ENCODE measurements at places on chromosomes 2 and 18.

DNA sequence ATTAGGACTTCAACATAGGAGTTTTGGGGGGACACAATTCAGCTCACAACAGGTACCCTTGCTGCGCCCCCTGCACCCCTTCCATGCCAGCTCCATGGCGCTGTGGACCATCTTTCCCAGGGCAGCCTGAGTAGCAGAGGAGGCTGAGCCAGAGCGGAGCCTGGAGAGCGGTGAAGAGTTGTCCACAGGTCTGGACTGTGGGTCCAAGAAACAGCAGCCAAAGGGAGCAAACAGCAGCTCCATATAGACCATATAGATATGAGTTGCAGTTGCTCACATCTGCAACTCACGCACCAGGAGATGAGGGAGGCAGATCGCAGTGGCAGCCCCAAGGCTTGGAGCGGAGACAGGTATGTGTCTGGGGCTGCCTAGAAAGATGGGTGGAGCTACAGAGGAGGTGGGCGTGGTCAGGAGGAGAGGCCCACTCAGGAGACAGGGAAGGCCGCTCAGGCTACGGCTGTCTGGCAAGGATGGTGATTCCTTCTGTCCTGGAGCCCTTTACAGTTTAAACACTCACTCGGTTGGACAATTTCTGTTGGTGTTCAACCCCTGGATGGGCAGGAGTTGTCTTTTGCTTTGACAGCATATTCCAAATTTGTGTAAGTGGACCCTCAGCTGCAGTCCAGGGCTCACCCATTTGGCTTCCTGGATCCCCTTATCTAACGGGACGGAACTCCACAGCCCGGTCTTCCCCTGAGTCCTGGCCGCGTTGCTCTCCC, 155.1 kb downstream of the LPIN1 start:
- DNase-seq, result no peak

DNA sequence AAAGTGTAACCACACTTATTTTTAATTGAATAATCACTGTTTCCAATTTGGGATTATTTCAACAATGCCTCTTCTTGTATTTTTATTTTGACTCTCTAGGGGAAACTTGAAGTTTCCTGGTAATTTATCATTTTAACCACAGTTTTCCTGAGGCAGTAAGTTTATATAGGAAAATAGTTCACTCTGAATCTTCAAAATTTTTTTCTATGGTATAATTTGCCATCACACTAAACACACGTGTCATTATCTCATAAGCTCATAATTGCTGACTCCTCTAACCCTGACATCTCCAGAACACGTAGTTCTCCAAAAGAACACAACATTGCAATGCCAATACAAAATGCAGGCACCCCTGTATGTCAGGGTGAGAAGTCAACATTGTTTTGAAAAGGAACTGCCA, 102.2 kb upstream of the FZD7 start:
- DNase-seq, result no peak

DNA sequence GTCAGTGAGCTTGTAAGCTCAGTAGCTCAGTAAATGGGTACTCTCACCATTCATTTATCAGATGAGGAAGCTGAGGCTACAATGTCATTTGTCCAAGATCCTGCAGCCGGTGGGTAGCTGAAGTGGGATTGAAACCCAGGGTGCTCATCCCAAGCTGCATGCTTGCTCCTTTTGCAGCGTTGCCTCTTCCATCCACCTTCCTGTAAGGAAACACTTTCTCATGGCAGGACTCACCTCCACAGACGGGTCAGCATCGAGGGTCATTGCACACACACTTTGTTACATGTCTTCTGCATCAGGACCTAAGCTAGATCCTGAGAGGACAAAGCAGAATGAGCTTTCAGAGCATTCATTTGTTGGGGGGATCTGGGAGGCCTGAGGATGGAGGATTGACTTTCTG, 60.7 kb downstream of the ACOXL start:
- DNase-seq, result no peak

DNA sequence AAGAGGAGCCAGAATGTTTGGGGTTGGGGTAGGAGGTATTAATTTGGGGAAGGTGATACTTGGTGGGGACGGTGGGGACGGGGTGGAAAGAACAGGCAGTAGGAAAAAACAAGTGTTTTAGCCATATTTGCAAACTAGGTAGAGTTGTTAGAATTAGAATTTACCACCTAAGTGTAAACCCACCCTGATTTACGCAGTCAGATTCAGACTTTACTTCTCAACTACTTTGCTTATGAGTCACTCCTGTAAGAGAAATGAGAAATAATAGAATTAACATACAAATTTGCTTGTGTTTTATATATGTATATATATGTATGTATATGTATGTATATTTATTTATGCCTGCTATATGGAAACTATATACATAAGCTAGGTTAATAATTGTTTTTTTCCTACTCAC, 1168.2 kb upstream of the ZEB2 start:
- DNase-seq, result no peak

DNA sequence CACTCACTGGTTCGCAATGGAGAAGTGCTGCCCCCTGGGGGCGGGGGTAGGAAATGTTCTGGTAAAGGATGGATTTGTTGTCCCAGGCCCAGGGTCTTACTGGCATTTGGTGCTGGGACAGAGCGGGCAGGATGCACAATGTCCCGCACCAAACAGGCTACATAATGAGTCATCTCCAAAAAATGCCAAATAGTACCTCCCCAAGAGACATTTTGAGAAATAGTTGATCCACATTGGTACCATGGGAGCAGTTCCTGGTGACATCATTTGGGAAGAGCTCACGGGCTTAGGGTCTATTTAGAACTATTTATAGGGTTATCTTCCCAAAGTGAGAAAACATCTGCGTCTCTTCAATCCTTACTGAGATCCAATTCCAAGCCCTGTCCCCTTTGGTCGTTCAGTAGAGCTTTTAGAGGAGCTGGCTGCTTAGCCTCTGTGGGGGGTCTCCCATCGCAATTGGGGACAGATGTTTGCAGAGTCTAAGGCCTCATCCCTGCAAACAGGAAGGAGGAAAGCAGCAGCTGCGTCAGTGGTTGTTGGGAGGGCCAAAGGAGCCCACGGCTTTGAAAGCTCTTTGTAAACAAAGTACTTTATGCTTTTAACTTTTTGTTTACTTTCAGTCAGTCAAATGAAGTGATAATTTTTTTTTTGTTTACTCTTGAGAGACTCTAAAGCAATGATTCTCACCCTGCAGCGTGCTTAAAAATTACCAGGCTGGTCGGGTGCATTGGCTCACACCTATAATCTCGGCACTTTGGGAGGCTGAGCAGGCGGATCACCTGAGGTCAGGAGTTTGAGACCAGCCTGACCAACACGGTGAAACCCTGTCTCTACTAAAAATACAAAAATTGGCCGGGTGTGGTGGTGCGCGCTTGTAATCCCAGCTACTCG, 49.3 kb downstream of the GREB1 start:
- peak; percentile 30 for DNase-seq

GRCh38 chr2:203804764-203805485, 62.6 kb upstream of the CTLA4 start:
- DNase-seq, result no peak

DNA sequence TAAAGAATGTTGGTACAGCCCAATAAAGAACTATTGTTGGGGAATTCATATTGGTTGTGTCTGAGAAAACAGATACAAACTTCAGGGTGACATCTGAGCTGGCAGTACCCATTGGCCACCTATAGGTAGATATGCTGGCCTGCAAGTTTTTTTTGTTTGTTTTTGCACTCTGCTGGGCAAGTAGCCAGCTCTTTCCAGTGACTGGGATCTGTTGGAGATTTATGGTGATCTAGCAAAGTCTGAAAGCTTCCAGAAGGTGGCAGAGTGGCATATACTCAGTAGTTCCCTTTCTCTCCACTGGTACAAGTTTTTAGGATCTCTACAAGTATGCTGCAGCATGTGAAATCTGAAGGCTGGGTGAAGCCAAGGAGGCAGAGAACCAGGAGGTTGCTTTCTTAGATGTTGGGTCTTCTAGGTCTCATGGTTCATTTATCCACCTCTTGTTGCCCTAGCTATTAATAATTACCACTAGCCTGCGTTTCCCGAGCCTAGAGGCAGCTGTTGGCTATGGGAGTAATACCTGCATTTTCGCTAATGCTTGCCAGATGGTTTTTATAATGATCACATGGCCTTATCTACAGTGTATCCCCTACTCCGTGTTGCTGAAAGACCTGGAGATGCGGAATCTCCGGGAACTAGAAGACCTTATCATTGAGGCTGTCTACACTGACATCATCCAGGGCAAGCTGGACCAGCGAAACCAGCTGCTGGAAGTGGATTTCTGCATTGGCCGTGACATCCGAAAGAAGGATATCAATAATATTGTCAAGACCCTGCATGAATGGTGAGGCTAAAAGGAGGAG, 9.5 kb downstream of the COPS7B start:
- DNase-seq, result no peak

DNA sequence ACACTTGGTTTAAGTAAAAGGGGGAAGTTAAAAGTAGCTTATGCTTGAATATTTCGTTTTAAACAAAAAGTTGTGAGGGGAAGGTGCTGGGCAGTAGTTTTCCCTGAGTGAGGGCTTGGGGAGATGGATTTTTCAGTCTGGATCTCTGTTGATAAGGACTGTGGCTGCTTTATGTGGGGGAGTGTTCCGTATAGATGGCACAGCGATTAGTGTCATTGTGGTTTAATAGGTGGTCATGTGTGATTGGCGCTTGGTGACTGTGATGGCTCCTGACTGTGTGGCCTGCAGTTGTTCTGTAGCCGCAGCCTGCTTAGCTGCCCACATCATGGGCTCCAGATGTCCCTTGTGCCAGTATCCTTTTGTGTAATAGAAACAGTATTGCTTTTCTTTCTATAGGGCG, 156.2 kb downstream of the WDSUB1 start:
- no peak for DNase-seq

DNA sequence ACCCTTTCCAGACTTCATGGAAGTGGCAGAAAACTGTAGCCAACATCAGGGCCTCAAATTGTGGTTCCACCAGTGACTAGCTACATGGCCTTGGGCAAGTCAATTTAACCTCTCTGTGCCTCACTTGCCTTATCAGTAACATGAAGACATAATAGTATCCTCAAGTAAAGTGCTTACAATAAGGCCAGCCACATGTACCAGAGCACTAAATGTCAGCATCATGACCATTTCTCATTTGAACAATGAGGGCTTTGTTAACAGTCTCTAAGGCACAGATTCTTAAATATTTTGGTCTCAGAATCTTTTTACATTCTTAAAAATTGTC, 5.8 kb upstream of the KCMF1 start:
- no peak for DNase-seq

DNA sequence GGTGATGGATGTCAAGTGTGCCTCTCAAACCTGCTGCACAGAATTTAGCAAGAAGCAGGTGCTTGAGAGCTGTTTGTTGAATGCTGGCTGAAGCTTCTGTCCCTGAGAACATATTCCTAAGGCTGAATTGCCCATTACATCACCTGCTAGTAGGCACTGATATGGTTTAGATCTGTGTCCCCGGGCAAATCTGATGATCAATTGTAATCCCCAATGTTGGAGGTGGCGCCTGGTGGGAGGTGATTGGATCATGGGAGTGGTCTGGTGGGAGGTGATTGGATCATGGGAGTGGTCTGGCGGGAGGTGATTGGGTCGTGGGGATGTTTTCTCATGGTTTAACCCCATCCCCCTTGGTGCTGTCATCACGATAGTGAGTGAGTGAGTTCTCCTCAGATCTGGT, 128.0 kb downstream of the HRH4 start:
- DNase-seq, result no peak

DNA sequence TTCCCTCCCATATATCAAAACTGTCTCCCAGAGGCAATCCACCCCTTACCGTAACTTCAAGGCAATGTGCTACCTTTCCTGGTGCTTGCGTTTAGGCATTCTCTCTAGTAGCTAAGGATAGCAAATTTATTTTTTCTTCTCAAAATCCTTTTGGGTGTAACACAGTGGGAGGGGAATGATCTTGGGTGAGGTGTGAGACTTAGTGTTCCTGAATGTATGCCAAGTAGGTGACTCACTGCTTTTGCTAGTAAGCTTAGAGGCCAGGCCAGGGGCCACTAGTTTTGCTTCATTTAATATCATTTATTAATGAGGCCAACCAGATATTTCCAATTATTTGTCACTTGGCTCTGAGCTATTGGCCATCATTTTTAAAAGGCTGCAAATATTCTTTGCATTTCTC, 135.5 kb downstream of the NAPG start:
- DNase-seq, result no peak

DNA sequence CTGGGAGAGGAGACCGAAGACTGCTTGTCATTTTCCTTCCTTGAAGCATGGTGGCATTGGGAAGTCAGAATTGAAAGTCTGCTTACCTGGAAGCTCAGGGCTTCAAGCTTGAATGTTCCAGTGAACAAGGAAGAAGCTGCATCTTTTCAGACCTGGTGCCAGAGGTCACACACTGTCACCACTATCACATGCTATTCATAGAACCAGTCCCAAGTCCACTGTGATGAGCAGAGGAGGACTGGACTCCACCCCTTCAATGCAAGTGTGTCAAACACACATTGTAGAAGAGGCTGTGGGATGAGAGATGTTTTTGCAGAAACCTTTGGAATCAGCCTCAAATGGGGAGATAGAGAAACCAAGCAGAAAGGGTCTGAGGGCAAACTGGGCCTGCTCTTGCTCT, 81.4 kb downstream of the LYPD1 start:
- no peak for DNase-seq

GRCh38 chr2:100213595-100213994, 71.2 kb upstream of the AFF3 start:
- DNase-seq, result no peak

- DNase-seq, result peak; percentile 46
These were observed 19.7 kb downstream of the CLUL1 start for GRCh38 chr18:616380-616995.

GRCh38 chr2:226220511-226220910, 579.1 kb downstream of the IRS1 start:
- DNase-seq, result no peak

DNA sequence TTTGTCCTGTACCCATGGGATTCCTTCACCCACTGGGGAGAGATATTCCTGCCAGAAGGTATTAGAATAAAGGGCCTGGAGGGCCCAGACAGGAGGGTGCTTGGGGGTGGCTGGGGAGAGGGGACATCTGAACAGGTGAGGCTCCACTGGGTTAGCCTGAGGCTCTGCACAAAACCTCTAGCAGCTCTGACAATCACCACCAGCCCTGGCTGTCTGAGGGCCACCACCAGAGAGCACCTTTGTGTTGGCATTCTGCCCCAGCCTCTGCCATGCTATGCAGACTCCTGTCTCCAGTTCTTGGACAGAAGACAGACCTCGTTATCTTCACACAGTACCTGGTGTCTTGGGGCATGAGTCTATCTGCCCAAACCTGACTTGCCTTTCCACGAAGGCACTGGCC, 25.3 kb downstream of the SLC16A14 start:
- no peak for DNase-seq

- no peak for DNase-seq
These were observed 209.0 kb downstream of the DYM start for GRCh38 chr18:49251451-49251850.

All from CD4-positive, alpha-beta T cell treated with Interferon alpha-2 for 1 hour (primary cell).